Activated T-cell treated with anti-CD3 and anti-CD28 coated beads for 48 hours (primary cell): ENCODE measurements at places on chromosomes 7 and 10.
A peak's percentile ranks its signal among the peaks of the same experiment; 100 is the strongest.

GRCh38 chr7:141291541-141291940 lies 217.7 kb downstream of the TMEM178B start:
- DNase-seq: no peak

DNA sequence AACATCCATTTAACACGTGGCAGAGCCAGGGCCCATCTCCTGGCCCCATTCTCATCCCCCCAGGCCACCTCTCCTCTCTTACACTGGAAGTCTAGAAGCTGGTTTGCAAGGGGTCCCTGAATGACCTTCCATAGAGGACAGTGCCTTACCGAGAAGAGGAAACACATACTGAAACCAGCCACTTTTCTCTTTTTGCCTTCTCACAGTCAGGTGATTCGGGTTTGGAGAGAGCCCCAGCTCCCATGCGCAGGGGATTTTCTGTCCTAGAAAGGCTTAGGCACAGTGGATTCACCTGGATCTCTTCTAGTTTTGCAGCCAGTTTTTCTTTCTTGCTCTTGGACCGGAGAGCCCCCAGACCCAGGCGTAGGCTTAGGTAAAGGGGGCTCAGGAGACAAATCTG lies 334.1 kb upstream of the C7orf33 start:
- DNase-seq: no peak

GRCh38 chr10:121813211-121813815 lies 114.5 kb downstream of the ATE1 start:
- no peak for DNase-seq

DNA sequence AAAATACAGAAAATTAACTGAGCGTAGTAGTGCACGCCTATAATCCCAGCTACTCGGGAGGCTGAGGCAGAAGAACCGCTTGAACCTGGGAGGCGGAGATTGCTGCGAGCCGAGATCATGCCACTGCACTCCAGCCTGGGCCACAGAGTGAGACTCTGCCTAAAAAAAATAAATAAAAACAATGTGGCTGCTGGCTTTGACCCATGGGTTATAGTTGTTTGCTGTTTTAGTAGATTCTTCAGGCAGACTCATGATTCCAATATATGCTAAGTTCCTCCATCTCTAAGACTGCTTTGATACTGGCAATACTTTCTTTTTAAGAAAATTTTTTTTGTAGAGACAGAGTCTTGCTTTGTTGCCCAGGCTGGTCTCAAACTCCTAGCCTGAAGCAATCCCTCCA lies 8.4 kb downstream of the OLAH start:
- DNase-seq: no peak

GRCh38 chr10:112872728-112873127 lies 77.3 kb upstream of the TCF7L2 start:
- DNase-seq: no peak

- DNase-seq: no peak
Observed at GRCh38 chr7:10484767-10485166, 488.9 kb upstream of the PHF14 start.

- DNase-seq: no peak
Observed at GRCh38 chr7:30178748-30179436, 44.1 kb downstream of the MTURN start.

- DNase-seq: no peak
Observed at GRCh38 chr7:1404898-1405548, 54.2 kb downstream of the MICALL2 start.

- DNase-seq: no peak
Observed at GRCh38 chr7:133552079-133552478, 299.2 kb downstream of the EXOC4 start.

- no peak for DNase-seq
Observed at GRCh38 chr7:145169908-145170307, 334.1 kb upstream of the TPK1 start.

DNA sequence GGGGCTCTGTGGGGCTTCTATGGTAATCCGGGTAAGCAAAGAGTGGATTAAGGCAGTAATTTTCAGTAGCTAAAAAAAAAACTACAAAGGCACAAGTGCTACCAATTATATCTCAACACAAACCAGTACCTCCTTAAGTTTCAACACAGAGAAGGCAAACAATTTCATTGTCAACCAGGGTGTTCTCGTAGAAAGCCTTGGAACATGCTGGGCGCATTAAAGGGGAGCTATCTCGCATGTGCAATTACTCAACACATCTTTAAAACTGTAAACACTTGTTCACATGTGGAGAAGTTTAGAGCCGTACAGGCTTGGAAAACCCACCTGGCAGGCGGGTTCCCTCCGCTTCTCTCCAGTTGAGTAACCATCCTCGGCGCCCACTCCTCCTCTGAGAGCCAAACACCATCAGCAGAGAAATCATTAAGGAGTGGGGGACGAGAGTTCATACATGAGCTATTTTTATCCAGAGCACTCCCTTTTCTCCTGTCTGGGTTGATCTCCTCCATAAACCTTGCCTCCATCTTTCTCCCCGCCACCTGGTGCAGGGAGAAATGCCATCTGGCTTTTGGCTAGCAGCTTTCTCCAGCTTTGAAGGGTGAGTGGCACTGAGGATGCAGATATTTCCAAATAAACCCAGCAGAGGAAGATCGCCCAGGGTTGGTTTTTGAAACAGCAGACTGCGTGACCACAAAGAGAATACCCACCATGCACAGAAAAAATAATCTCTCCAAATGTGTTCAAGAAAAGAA lies 287.1 kb downstream of the WDR11 start:
- no peak for DNase-seq

- no peak for DNase-seq
Observed at GRCh38 chr10:23069019-23069815, 26.2 kb upstream of the MSRB2 start.

GRCh38 chr10:635088-635861 lies 54.2 kb downstream of the DIP2C start:
- no peak for DNase-seq

- DNase-seq: no peak
Observed at GRCh38 chr10:96596422-96597407, 9.9 kb upstream of the TM9SF3 start.

GRCh38 chr10:48251152-48251524 lies 23.4 kb downstream of the FRMPD2 start:
- DNase-seq: no peak

GRCh38 chr10:11024596-11024995 lies 6.9 kb downstream of the CELF2 start:
- DNase-seq: no peak

DNA sequence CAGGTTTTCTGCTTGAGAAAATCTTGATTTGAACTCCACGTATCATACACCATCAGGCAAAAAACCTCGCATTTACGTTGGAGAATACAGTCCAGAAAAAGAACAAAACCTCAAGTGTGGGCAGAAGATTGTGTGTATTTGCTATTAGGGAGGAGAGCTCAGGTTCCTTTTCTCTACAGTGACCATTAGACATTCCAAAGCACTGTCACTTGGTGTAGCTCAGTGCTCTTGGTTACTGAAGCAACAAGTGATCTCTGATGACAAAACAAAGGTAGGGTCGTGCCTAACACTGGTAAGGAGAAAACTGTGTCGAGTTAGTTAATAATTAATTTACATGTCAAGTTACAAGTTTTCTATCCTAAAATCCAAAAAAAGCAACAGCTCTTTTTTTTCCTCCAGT lies 72.6 kb downstream of the C1GALT1 start:
- no peak for DNase-seq

- DNase-seq: peak; percentile 12
Observed at GRCh38 chr7:71735961-71736556, 604.1 kb downstream of the GALNT17 start.

- no peak for DNase-seq
Observed at GRCh38 chr7:128302139-128302538, 41.6 kb downstream of the RBM28 start.

DNA sequence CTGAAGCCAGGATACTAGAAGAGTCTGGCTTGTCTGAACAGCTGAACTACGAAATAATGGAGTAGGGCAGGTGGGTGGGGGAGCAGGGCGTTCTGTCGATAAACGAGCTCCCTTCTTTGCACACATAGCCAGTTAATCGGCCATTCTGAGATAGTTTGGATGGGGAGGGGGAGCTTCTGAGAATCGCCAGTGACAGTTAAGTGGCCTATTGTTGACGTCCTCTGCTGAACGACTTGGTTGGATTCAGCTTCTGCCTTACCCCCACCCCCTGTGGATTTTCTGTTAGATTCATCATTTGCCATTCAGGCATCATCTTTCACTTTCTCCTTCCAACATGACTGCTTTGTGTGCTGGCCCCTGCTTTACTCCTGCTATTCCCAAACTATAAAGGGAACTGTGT lies 520 bp downstream of the CPA5 start:
- DNase-seq: no peak

DNA sequence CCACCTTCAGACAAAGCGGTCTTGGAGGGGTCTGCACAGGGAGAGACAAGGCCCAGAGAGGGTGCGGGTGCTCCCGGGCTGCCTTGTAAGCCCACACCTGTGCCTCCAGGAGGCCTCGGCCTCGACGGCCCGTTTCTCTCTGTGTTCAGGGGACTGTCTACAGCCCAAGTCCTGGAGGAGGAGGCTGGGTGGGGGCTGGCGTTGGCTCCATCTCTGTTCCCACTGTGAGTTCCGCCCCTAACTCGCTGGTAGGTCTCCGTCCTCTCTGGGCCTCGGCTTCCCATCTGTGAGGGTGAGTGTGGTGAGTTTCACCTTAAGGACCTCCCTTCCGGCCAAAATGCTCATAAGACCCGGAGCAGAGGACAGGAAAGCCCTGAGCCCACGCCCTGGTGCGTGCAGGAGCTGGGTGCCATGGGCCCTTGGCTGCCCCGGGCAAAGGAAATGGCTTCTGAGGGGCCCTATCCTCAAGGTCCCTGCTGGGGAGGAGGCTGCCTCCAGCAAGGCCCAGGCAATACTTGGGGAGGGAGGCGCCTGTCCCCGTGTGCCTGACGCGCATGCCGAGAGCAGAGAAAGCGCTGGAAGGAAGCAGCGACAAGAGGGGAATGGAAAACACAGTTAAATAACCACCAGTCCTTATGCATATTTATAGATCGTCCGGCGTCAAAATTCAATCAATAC lies 276.8 kb downstream of the ELFN1 start:
- DNase-seq: no peak

DNA sequence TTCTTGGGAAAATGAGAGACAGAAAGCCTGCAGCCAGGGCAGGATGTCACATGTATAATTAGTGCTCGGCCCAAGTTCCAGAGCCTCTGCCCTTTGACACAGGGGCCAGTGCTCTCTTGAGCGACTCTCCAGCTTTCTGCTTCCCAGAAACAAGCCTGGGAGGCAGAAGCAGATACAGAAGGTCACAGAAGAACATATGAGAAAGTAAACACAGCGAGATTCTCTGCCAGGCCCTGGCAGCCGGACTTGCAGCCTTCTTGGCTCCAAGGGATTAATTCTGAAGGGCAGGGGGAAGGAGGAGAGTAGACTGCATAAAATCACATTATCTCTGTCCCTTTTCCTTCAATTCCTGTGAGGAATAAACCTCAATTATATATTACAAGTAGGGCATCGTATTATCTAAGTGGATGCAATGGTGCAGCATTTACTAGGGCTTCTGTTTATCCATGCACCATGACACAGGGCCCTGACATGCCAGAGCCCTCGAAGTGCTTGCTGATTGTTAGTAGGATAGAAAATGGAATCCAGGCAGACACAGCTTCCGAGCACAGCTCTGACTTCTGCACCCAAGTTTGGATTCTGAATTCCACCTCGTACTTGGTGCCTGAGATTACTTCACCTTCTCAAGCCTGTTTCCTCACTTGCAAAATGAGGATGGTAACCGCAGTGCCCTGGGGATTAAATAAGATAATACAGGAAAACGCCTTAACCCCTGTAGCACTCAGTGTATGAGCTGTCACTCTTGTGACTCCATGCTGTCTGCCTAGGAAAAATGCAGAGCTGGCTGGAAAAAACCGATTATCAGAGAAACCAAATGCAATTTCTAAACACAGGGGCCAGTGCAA lies 536.5 kb downstream of the TNS3 start:
- no peak for DNase-seq

- DNase-seq: no peak
Observed at GRCh38 chr7:90948085-90948484, 316.1 kb upstream of the FZD1 start.

GRCh38 chr7:87935384-87935706 lies 1.3 kb downstream of the ADAM22 start:
- no peak for DNase-seq

DNA sequence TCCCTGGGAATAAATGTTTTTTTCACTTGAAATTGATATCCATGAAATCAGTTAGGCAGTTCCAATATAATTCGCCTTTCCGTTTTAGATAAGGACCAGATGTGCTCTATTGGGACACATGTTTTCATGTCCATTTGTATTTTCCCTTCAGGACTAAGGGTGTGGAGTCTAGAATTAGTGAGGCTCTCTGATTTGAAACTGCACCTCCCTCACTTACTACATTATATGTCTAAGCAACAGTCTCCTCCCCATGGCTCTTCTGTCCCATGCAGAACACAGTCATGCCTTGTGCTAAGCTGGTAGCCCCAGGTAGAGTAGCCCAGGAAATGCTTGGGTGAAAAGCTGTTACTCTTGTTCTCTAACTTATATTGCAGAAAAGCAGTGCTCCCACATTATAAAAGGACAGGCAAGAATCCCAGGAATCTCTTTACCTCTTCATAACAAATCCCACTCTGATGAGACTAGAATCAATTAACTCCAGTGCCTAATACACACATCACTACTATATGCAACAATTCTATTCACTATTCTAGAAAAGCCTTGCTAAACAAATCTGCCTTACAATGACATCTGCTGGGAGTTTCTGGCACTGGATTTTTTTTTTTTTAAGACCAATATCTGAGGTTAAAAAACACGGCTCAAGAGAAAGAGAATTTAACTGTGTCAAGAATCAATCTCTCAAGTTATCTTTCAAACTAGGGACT lies 293.9 kb downstream of the SNX13 start:
- DNase-seq: no peak

- no peak for DNase-seq
Observed at GRCh38 chr7:142353147-142354060, 95.5 kb upstream of the PRSS58 start.

GRCh38 chr7:134446446-134446845 lies 12.5 kb downstream of the AKR1B1 start:
- DNase-seq: no peak

DNA sequence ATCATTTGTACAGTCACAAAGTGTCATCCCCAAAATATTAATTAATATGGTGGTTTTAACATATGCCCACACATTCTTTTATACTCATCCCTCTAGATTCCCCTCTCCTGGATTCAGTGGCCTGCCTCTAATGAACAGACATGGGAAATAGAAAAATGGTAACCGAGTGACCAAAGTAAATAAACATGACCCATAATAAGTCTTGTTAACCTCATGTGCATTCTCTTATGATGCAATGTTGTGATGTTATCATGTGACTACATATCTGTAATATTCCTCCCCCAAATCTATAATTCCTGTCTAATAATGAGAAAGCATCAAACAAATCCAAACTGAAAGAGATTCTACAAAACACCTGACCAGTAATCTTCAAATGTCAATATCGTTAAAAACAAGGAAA lies 164.5 kb upstream of the PRSS1 start:
- no peak for DNase-seq

GRCh38 chr7:139304517-139304916 lies 36.6 kb upstream of the FMC1 start:
- DNase-seq: no peak

DNA sequence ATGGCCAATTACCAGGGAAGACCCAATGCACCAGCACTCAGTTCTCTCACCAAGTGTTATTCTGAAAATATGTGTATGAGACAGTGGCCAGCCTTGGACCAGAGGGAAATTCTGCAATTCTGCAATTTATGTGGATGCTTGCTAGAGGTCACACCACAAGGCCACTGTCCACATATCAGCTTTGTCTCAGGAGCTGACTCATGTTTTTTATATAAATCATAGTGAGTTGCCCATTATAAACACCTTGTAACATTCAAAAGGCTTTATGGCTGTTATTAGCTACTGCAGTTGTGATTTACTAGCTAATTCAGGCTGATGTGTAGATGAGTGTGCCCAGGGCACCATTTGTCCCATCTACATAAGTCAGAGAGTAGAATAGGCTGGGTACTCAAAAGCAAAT lies 649.0 kb downstream of the LRMDA start:
- no peak for DNase-seq
